ENCODE measurements at places on chromosomes 4 and X.

GRCh38 chrX:70549429-70549828, 104.8 kb downstream of the DLG3 start:
- DNase-seq: no peak

- no peak for DNase-seq
These were observed 127.4 kb upstream of the EDA2R start for GRCh38 chrX:66766318-66766717.

DNA sequence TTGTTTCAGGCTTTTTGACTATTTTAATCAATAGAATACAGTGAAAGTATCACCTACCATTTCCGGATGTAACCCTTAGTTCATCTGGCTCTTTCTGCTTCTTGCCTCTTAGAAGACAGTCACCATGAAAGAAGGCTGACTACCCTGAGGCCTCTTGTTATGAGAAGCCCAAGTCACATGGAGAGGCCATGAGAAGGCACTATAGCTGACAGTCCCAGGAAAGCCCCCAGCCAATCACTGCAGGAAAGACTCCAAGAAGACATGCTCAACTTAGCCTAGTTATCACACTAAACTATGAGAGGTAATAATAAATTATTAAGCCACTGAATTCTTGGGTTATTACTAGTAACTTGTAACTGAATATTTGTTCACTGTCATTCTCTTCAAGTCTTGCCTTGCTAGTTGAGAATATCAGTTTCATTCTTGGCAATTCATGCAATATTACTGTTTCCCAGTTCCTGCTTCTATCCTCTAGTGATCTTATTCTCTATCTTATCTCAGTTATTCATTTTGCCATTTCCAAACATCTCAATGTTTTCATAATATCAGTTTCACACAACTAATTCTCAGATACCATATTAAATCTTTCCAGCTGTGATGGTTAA, 57.1 kb upstream of the GUCY1A1 start:
- DNase-seq: no peak

DNA sequence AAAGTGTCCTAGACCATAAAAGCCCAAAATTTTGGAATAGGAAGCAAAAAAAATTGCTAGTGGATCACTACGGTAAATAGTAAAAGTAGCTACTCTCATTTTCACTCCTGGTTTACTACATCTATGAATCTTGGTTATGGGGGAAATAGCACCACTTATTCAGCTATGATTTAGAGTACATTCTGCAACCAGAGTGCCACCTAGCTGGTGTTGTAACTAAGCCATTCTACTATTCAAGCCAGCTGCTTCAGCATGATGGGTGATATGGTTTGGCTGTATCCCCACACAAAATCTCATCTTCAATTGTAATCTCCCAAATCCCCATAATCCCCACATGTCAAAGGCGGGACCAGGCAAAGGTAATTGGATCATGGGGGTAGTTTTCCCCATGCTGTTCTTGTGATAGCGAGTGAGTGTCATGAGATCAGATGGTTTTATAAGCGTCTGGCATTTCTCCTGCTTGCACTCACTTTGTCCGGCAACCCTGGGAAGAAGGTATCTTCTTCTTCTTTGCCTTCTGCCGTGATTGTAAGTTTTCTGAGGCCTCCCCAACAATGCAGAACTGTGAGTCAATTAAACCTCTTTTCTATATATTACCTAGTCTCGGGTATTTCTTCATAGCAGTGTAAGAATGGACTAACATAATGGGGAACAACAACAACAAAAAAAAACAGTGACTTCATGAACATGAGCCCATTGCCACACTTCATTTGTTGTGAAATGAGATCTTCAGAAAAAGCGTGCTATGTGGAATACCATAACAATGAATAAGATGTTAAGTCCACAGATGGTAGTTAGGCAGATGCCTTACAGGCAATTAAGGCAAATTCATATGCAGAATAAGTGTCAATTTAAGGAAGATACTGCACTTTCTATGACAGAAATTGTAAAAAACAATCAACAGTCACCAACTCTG, 280.1 kb downstream of the PABPC4L start:
- no peak for DNase-seq

GRCh38 chrX:38117485-38117884, 103.2 kb downstream of the SRPX start:
- DNase-seq: no peak

Data from T-helper 9 cell (primary cell).